ENCODE measurements at places on chromosomes 7 and 10.

DNA sequence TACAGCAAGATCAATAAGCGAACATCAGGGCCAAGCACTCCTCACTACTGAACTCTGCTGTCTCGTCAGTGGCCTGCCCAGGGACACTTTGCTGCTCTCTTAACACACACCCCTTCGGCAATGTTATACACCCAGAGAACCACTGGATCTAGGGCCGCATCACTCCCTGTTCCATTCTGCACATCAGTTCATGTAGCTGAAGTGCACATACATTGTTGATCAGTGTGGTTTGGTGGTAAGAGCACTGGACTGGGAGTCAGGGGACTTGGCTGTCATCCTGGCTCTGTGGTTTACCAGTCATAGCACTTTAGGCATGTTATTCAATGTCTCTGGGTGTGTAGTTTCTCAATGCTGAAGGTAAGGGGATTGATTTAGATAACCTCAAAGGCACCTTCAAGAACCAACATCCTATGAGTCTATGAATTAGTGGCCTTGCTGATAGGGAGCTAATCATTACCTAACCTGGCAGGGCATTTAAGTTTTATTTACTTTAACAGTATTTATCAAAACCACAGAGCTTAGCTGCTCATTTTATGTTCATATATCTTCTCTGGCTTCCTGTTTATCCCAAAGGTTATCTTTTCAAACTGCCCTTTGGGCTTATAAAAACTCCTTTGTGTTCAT, 24.8 kb downstream of the DUSP5 start:
- DNase-seq, result no peak

DNA sequence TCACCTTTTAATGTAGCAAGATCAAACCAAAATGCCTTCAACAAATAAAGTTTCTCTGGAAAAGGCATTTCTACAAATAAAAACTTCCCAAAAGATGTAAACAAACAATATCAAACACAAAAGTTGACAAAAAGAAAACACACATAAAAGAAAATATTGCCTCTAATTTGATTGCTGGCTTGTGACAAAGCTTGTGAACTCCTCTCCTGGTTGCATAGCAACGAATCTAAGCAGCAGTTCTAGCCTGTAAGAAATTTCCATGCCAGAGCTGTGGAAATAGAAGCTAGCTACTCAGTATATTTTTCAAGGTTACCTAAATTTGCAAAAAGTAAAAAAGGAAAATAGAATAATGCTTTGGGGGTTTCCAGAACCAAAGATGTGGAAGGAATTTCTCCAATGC, 173.9 kb upstream of the CDK1 start:
- DNase-seq, result peak; percentile 57

GRCh38 chr7:118858651-118859149, 634.2 kb downstream of the ANKRD7 start:
- DNase-seq, result no peak

DNA sequence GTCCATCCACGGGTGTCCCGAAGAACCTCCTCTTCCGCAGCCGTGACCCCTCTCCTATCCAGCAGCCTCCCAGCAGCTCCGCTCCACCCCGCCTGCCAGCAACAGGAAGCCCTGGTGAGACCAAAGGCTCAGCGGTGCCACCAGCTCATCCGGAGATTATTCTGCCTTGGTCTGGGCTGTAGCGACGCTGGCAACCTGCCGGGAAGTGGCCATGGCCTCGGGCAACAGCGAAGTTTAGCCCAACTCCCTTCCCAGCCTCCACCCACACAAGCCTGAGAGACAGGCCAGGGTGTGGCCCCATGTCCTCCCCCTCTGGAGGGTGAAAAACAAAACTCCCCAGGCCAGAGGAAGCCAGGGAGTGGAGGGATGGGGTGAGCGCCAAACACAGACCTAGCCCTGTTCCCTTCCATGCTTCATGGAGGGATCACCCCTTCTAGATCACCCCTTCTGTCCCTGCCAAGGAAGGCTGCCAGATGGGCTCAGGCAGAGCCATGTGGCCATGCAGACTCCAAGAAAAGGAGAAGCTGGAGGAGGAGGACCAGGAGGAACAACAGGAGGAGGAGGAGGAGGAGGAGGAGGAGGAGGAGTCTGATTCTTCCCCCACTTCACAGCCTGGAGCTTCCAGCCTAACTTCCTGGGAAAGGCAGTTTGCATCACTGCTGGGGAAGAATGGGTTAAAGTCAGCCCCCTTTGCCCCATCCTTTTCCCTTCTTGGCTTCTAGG, 918 bp downstream of the CALHM2 start:
- peak; percentile 70 for DNase-seq

GRCh38 chr10:78997635-78998618, 70.8 kb upstream of the ZMIZ1 start:
- no peak for DNase-seq

GRCh38 chr10:117432866-117433265, 57.6 kb upstream of the PDZD8 start:
- DNase-seq, result no peak

- peak; percentile 0 for DNase-seq
Observed at GRCh38 chr10:18829259-18829658, 170.0 kb downstream of the ARL5B start.

- DNase-seq, result peak; percentile 53
Observed at GRCh38 chr7:40827222-40828085, 692.6 kb downstream of the SUGCT start.

GRCh38 chr10:17660921-17661320, 17.0 kb downstream of the STAM start:
- no peak for DNase-seq

- DNase-seq, result no peak
Observed at GRCh38 chr7:74455291-74455804, 1.6 kb downstream of the GTF2IRD1 start.

- no peak for DNase-seq
Observed at GRCh38 chr10:121854809-121855445, 72.9 kb downstream of the ATE1 start.

- DNase-seq, result no peak
Observed at GRCh38 chr7:158032561-158033115, 555.0 kb downstream of the PTPRN2 start.

DNA sequence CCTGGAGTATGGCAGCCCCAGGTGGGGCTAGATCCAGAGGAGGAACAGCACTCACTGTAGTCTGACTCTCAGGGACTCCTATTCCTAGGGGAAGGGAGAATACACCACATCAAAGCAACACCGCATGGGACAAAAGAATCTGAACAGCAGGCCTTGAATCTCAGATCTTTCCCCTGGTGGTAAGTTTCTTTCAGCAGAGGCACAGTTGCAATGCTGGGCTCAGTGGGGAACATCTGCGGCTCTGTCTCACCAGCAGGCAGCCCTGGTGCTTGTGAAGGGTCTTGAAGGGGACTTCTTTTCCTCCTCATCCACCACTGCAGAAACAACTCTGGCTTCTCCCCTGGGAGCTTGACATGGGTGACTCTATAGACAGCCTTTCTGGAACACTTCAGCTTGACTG, 111.2 kb upstream of the ARHGAP21 start:
- no peak for DNase-seq

DNA sequence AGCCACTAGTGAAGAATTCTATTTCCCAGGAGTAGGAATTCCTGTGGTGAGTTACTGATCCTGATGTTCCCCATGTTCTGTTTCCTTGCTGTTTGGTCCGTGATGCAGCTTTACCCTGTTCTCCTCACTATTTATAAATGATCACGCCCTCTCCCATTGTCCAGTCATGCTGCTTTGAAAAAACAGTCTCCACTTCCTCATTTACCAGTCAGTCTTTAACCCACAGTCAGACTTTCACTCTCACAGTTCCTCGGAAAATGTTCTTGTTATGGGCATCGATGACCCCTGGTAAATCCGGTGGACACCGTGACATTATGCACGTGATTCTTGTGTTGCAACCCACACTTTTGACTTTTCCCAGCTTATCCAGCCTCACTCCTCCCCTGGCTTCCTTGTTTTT, 14.4 kb downstream of the SCIN start:
- peak; percentile 79 for DNase-seq

- DNase-seq, result no peak
Observed at GRCh38 chr10:90302758-90303481, 554.9 kb downstream of the HTR7 start.

GRCh38 chr10:93751832-93752231, 5.9 kb upstream of the LGI1 start:
- peak; percentile 33 for DNase-seq

- no peak for DNase-seq
Observed at GRCh38 chr7:33882950-33883670, 22.2 kb upstream of the BMPER start.

GRCh38 chr10:110163841-110164240, 43.6 kb upstream of the MXI1 start:
- DNase-seq, result no peak

DNA sequence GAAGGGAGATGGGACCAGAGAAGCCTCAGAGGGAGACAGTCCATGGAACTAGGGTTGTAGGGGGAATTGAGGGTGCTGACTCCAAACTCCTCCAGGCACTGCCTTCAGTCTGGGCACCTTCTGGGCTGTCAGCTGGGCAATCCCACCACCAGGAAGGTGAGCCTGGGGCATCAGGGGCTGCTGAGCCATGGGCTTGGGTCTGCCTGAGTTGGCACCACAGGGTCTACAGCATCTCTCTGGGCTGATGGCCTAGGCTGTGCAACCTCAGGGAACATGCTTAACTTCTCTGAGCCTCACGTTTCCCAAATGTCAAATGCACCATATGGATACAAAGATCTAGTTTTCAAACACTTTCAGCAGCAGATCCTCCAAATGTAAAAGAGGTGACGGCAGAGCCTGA, 46.8 kb upstream of the PRLHR start:
- no peak for DNase-seq

GRCh38 chr7:45435846-45436245, 138.3 kb upstream of the ADCY1 start:
- DNase-seq, result peak; percentile 18

GRCh38 chr7:148914208-148914777, 30.2 kb upstream of the EZH2 start:
- DNase-seq, result peak; percentile 24

- DNase-seq, result peak; percentile 75
Observed at GRCh38 chr7:112080441-112080840, 125.8 kb downstream of the DOCK4 start.

DNA sequence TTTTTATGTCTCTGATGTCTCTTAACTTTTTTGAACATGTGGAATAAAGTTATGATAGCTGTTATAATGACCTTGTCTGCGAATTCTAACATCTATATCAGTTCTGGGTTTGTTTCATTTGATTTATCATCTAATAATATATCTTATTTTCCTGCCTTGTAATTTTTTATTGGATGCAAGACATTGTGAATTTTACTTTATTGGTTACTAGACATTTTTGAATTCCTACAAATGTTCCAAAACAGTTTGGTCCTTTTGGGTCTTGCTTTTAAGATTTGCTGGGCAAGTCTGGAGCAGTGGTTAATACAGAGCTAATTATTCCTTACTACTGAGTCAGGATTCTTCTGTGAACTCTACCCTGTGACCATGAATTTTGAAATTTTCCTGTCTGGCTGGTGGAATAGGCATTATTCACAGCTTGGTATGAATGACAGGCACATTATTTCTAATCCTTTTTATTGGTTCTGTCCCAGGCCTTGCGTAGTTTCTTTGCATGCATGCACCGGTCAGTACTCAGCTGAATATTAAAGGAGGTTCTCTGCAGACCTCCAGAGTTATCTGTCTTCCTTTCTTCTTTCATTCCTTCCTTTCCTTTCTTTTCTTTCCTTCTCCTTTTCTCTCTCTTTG, 9.0 kb downstream of the CUTC start:
- DNase-seq, result no peak

GRCh38 chr10:73439605-73440312, 6.4 kb upstream of the MSS51 start:
- no peak for DNase-seq

DNA sequence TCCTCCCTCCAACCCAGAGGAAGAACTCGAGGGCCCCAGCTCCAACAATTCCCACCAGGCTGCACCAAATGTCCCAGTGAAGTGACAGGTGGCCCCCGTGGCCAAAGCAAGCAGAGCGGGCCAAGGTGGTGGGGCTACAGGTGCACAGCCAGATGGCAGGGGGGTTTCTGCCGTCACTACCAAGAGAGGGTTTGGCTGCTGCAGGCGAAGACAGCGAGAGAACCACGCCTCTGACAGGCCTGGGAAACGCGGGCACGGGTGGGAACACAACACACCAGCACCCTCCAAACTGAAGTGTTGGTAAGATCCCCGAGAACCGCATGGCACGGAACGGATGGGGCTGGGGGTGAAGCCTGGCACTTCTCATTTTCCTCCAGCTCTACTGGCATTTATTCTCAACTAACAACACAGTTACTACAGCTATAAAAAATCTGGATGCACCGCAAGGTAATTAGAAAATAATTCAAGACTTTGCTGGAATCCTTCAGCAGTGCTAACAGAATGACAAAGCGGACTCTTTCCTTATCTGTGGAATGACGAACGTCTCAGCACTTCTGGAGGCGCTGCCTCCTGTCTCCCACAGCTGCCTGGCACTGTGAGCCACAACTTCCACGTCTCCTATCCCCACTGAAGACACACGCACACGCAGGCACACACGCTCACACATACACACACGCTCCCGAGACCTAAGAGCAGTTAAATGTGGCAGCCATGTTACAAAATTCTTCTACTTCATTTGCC, 167.9 kb downstream of the TCERG1L start:
- DNase-seq, result no peak

GRCh38 chr10:131660427-131660826, 240.4 kb upstream of the PPP2R2D start:
- DNase-seq, result no peak

- no peak for DNase-seq
Observed at GRCh38 chr7:129225931-129226572, 1.2 kb downstream of the AHCYL2 start.

GRCh38 chr10:21626457-21627161, 92.6 kb downstream of the MLLT10 start:
- no peak for DNase-seq

DNA sequence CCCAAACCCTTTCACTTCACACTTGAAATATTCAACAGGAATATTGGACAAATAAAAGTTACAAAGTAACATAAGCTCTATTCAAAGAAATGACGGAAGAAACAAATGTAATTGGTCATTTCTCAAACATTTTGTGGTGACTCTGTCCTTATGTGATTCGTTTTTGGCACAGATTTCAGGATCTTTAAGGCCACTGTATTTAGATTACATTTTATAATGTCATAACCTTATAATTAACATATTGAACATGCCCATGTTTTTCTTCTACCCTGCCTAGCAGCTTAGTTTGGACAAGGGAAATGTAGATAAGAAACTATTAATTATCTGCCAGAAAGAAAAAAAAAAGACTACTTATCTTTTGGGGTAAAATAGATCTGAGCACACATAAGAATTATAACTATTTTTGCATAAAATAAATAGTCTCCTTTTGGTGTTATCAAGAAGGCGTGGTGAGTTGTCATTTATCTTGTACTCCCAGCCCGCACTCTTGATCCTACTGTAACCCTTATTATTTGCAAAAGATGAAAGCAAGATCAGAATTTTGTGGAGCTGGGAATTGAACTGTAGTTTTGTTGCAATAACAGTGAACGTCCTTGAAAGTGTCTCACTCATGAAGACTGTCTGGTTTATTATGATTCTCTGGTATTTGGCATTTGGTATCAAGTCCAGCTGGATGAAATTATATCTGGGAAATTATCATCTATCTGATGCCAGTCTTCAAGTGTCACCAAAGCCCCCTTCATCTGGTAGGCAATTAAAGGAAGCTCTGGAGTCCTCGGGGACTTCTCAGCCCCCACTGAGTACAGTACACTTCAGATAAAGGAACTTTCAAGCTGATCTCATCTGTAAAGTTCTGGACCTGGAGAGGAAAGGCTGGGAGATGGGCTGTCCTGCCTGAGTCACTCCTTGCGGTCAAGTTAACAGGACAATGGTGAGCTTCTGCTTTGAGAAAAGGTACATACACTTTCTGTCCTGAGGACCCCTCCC, 175.7 kb upstream of the INHBA start:
- DNase-seq, result no peak

- DNase-seq, result no peak
Observed at GRCh38 chr10:26612151-26612915, 85.2 kb upstream of the PDSS1 start.

Data from muscle of leg (tissue), 16 donors.